ENCODE measurements at places on chromosomes 13 and 19.

DNA sequence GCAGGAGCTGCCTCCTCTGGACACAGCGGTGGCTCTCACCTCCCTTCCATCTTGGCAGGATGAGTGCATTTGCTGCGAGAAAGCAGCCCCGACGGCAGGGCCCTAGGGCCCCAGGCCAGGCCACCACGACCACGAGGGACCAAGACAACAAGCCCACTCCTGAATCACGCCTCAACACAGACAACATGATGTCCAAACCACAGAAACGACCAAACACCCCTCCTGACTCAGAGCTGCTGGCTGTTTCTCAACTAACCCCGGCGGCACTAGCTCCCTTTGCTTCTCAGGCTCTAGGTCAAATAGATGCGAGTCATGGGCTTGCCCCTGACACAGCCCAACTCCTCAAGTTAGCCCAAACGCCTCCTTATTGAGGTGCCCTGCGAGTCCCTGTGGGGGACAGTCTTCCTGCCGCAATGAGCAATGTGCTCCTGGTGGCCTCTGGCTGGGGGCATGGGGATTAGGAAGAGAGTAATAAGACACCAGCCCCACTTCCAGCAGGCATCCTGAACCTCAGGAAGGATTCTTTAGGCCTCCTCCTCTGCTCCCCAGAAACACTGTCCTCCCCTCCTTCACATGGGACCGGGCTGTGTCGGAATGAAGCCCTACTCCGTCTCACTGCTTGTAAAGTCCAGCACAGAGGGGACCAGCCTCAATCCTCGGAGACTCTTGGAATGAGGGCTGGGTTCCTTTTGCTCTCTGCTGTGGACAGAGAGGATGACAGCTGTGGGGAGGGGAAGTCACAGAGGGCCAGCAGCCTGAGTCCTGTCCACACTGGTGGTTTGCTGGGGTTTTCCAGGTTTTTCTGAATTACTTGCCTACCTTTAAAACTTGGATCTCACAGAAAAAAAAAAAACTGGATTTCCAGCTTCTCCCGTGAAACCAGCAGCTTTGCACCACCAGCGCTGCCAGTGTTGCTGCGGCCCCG lies 6.9 kb upstream of the ATF5 start:
- no peak for DNase-seq

DNA sequence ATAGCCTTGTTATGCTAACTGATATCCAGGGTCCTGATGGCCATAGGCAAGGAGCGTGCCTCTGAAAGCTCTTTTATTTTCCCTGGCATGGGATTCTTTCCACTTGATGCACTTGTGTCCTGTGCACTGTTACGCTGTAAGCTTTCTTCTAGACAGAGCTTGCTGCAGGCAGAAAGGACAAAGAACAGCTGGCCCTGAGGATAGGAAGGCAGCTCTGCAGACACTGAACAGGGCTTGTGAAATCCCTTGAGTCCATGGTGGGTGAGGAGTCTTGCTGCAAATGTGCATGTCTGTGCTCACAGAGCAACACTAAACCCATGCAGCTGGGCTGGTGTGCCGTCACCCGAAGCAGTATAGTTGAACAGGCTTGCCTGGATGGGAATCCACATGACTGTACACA lies 126.6 kb downstream of the AKAP11 start:
- no peak for DNase-seq

DNA sequence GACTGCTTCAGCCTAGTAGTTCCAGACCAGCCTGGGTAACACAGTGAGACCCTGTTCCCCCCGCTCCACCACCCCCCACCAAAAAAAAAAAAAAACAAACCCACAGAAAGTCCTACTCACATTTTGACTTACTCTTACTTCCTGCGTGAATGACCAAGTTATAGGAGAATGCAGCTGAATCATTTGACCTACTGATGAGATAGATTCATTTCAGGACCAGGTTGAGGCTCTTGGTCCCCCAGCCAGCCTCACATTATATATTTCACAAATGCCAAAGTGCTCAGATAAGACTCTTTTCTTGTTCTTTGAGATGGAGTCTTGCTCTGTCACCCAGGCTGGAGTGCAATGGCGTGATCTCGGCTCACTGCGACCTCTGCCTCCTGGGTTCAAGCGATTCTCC lies 70.2 kb downstream of the KLF5 start:
- DNase-seq: no peak

GRCh38 chr13:31276421-31276820 lies 76.6 kb downstream of the B3GLCT start:
- no peak for DNase-seq

DNA sequence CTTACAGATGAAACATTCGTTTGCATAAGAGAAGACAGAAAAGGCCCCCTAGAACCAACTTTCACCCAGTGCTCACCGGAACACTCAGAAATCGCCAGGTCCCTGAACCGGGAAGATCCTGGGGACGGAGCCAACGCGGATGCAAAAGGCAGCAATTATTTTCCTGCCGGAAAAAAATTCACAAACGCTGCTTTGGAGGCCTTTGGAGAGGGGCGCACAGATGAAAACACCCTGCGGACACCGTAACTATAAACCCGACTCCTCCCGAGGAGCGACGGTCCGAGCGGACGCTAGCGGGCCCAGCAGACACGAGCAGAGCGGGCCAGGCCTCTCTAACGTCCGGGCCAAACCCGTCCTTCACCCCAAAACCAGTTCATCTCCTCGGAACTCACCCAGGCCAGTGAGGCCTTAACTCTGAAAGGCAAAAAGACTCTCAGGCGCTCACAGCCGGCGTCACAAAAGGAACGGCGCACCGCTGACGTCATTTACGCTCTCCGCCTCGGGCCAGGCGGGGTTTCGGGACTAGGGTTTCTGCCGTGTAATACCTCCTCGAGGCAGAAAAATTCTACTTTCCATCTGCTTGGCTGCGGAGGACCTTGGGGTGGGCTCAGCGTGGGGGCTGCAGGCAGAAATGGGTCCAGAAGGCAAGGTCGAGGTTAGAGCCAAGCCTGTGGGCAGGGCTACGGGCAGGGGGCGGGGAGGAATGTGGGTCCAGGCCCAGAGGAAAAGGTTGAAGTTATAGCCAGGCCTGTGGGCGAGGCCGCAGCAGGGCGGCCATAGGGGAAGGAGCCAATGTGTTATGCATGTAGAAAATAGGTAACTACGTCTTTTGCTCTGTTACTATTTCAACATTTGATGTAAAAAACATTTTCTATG lies at the start of gene ZNF426:
Gene ZNF426, minus strand, starts transcription at position 463 of the 876 bp plus-strand sequence. CDS start 2,413 bp downstream, outside the sequence.
- DNase-seq: peak; percentile 82

GRCh38 chr13:73608711-73609485 lies 525.3 kb downstream of the KLF12 start:
- DNase-seq: no peak

- no peak for DNase-seq
Observed at GRCh38 chr13:100197591-100198365, 108.9 kb downstream of the PCCA start.

DNA sequence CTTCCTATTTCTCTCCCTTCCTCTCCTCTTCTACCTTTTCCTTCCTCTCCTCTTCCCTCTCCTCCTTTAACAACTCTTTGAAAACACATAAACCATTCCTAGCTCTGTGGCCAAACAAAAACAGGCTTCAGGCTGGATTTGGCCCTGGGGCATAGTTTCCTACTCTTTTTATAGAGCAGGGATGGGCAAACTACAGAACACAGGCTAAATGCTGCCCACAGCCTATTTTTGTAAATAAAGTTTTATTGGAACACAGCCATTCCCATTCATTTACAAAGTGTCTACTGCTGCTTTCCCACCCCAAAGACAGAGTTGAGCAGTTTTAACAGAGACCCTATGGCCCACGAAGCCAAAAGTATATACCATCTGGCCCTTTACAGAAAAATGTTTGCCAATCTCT lies 35.4 kb downstream of the LHFPL6 start:
- no peak for DNase-seq

GRCh38 chr19:38737281-38737865 lies 6.9 kb downstream of the CAPN12 start:
- no peak for DNase-seq

GRCh38 chr13:107690181-107690580 lies 525.2 kb downstream of the LIG4 start:
- no peak for DNase-seq

DNA sequence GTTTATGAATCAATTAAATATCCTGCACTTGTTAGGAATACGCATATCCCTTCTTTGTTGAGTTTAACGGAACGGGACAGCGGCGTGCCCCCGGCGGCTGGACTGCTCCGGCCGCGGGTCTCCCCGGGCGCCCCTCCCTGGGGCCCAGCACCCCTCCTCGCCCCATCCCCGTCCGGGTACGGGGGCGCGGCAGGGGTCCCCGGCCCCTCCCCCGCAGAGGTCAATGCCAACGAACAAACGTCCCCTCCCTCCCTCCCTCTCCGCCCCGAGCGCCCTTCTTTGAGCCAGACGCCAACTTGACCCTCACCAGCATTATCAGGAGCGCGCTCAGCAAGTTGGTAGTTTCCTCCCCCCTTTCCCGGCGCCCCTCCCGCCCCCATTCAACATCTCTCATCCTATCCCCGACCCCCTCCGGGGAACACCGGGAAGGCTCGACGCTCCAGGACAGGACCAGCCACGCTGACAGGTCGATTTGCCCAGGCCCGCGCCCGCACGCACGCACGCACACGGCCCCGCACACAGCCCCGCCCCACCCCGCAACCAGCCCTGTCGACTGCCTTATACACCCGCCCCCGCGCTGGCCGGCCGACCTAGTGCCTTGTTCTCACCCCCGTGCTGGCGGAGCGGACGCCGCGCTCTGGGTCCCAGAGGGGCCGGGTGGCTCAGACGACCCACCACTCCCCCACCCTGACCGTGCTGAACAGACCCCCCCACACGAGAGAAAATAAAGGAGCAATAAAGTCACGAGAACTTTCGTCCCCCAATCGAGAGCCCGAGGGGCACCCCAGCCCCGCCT lies 5.0 kb downstream of the LYL1 start:
- DNase-seq: peak; percentile 30

GRCh38 chr19:43664018-43664417 lies 6.0 kb downstream of the PLAUR start:
- DNase-seq: peak; percentile 60

GRCh38 chr13:99792079-99792921 lies 179.3 kb downstream of the ZIC5 start:
- no peak for DNase-seq

GRCh38 chr13:38361542-38362262 lies 12.1 kb downstream of the UFM1 start:
- no peak for DNase-seq

GRCh38 chr13:109817591-109818535 lies 31.5 kb upstream of the IRS2 start:
- no peak for DNase-seq

- DNase-seq: peak; percentile 51
Observed at GRCh38 chr19:18204394-18205199, 755 bp upstream of the RAB3A start.

DNA sequence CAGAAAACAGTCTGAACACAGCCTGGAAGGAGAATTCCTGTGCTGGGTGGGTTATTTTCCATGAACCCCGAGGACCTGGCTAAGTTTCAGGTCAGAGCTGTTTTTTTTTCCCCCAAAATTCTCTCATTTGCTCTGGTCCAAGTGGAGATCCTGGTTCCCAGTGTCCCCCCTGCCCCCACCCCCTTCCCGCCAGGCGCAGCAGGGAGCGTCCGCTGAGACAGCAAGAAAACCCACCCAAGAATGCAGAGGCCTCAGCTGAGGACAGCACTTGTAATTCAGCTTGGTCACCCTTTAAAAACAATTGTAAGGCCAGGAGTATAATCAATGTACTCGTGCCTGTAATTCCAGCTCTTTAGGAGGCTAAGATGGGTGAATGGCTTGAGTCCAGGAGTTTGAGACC lies 11.4 kb upstream of the TSPAN16 start:
- no peak for DNase-seq

DNA sequence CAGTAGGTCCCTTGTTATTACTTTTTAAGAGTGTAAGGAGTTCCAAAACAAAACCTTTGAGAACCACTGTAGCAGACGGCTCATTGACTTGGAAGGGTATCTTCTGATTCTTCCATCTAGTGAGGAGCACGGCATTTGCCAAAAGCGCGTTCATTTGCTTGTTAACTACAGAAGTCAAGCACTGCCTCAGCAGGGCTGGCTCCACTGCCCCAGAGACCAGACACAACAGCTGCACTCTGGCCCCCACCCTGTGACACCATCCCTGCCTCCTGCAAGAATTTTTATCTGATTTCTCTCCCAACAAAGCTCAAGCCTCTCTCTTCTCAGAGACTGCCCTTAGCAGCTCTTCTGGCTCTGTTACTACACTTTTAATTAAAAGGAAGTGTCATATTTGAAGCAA lies 20.7 kb upstream of the XPO4 start:
- DNase-seq: no peak

GRCh38 chr19:5985098-5985783 lies 7.3 kb upstream of the RANBP3 start:
- DNase-seq: no peak

- no peak for DNase-seq
Observed at GRCh38 chr19:48673436-48674100, 751 bp upstream of the NTN5 start.

DNA sequence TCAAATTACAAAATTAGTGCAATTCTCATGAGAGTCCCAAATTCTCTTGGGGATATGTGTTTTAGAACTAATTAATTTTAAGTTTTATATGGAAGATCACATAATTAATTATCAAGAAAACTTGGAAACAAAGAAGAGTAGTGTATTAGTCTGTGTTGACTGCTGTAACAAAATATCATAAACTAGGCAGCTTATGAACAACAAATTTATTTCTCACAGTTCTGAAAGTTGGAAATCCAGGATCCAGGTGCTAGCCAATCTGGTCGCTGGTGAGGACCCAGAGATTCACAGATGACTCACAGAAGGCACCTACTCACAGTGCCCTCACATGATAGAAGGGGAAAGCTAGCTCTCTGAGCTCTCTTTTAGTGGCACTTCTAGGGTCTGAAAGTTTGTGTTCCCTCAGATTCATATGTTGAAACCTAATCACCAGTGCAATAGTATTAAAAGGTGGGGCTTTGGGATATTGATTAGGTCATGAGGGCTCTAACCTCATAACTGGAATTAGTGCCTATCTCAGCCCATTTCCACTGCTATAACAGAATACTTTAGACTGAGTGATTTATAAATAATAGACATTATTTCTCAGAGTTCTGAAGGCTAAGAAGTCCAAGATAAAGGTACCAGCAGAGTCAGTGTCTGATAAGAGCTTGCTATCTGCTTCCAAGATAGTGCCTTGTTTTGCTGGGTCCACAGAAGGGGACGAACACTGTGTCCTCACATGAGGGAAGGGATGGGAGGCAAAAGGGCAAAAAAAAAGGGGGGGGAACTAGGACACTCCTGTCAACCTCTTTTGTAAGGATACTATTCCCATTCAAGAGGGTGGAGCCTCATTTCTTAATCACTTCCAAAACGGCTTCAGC lies 1.5 kb upstream of the ARGLU1 start:
- no peak for DNase-seq

DNA sequence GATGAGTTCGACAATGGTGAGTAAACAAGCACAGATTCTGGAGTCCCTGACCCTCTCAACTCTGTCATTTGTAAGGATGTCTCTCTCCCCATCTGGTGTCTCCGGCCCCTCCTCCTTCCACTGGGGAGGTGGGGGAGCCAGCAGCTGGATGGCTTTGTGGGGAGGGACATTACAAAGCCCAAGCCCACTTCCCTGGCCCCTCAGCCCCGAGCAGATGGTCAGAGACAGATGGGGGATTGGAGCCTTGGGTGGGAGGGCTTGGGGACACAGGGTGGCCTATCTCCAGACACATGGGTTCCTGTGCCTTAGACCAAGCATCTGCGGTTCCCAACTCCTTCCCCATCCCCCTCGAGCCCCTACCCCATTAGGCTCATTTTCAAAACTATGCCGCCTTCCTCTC lies 2.5 kb downstream of the TIMM50 start:
- no peak for DNase-seq

GRCh38 chr13:35675651-35676050 lies 199.2 kb upstream of the MAB21L1 start:
- DNase-seq: no peak

- no peak for DNase-seq
Observed at GRCh38 chr13:113009743-113010509, 40.9 kb downstream of the MCF2L start.

- DNase-seq: no peak
Observed at GRCh38 chr13:71096421-71096820, 770.6 kb downstream of the DACH1 start.
